Activated naive CD4-positive, alpha-beta T cell (primary cell): ENCODE measurements at places on chromosomes 16 and 17.

GRCh38 chr17:45789874-45790273, 5.8 kb downstream of the CRHR1 start:
- no peak for DNase-seq

- DNase-seq: no peak
Observed at GRCh38 chr17:80882323-80882722, 109.3 kb upstream of the CHMP6 start.

- DNase-seq: no peak
Observed at GRCh38 chr16:78240459-78241222, 141.2 kb downstream of the WWOX start.

GRCh38 chr16:88593910-88594309, 23.7 kb downstream of the ZC3H18 start:
- DNase-seq: no peak

DNA sequence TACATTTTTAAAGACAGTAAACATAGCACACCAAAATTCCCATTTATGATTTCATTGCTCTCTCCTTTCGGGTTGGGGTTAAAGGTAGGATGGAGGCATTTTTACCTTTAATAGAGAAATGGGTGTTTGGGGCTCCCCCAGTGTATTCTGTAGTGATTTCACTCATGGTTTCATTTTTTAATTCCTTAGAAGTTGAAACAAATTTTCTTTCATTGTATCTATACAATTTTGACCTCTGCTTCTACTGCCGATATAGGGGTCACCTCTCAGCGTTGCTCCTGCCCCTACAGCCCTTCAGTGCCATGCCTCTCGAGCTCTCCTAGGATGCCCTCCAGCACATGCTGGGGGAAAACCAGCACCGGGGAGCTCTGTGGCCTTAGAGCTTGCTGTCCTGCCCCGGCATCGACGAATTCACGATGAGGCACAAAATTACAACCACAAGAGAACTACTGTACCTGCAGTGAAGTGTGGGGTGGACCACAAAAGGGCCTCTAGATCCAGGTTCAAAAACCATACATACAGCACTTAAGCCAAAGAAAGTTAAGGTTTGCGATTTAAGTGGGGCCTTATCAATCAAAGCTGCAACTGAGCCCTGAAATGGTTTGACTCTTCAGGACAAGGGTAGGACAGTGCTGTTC, 39.3 kb downstream of the LITAFD start:
- DNase-seq: no peak

DNA sequence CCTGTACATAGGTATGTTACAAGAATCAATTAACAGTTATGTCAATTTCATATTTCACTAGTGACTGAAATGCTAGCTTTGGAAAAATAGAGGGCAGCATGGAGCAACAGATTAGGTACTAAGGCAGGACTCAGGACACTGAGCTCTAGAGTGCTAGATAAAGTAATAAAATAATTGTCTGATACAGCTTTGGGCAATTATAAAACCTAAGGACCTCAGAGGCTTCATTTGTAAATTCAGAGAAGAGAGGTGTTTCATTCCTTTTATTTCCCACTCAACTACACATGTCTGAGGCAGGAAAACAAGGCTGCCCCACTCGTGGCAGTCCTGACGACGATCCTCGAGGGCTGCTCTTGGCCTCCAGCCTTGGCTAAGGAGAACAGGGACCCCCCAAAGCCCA, 81.5 kb downstream of the CA4 start:
- no peak for DNase-seq

DNA sequence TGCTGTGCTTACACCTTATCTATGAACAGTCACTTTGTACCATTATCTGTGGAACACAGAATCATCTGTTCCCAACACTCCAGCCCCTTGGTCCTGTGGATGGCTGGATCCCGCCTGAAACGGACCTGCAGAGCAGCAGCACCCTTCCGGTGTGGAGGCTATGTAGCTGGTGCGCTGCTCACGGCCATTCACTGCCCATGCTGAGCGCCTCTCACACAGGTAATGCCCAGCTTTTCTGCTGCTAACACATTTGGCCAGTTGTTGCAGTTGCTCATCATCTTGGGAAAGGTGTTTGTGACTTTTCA, 11.4 kb upstream of the PLK1 start:
- DNase-seq: no peak

- no peak for DNase-seq
Observed at GRCh38 chr16:88649195-88649923, 1.5 kb downstream of the CYBA start.

- DNase-seq: no peak
Observed at GRCh38 chr17:12136646-12137045, 116.0 kb downstream of the MAP2K4 start.

DNA sequence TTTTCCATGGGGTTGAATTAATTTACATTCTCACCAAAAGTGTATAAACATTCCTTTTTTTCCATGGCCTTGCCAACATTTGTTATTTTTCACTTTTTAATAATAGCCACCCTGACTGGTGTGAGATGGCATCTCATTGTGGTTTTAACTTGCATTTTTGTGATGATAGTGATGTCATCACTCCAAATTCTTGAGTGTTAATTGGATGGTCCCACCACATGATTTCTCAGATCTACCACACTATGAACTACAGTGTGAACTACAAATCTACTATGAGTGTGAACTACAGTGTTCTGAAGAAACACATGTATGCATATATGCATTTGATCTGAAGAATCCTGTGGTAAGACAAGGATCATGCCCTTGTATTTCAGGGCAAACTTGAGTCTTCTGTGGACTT, 340.1 kb downstream of the ABCC12 start:
- DNase-seq: no peak

GRCh38 chr16:79784007-79784406, 183.5 kb upstream of the MAF start:
- no peak for DNase-seq
